OCI-M1 (cell line): ENCODE measurements at places on chromosomes 5 and 9.

DNA sequence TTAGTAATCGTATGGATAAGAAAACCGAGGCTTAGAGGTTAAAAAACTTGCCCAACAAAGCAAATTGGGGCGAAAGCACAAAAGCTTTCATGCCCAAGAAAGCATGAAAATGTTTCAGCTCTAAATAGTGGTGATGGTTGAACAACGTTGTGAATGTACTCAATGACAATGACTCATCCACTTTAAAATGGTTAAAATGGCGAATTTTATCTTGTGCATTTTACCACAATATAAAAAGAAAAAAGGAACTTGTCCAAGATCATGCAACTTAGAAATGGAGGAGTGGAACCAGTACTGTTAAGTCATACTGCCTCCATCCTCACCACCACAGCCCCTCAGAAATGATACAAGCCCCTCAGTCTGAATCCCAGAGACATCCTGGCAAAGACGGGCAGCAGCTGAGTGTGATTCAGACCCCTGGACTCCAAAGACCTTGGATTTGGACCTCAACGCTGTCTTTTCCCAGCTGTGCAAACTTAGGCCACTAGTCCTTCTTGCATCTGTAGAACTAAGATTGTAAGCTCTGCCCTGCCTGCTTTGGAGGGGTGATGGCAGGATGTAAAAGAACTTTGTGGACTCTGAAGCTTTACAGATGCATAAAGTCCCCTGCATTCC lies 158.4 kb downstream of the GABBR2 start:
- DNase-seq = peak; percentile 74

DNA sequence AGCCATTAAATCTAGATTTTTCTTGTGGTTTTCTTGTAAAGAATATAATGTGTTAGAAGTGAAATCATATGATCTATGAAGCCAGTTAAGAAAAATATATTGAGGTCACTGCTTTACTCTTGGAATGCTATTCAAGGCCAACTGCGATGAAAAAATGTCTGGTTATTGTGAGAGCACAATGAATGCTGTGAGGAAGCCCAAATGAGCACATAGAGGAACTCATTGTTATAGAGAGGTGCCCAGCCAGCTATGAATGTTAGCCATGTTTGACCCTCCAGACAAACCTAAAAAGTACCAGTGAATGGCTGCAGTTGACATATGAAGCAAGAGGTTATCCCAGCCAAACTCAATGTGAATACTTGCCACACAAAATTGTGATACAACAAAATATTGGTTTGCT lies 359.8 kb upstream of the FAM174A start:
- DNase-seq = no peak

DNA sequence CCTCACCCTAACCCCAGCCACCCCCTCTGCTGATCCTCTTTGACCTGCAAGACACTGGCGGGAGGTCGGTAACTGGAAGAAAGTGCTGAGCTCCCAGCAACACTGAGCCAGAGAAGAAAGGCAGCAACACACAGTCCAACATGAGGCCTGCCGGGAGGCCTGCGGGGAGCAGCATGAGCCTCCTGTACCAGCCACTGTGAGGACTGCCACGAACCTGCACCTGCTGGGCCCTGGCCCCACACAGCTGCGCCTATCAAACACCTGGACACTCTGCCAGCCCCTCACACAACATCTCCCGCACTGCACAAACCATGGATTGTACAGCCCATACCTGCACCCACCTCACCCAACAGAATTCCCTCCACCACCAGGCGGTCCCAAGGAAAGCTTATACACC lies 18.3 kb downstream of the CAMK2A start:
- DNase-seq = no peak

GRCh38 chr5:86885489-86886230 lies 267.9 kb downstream of the COX7C start:
- DNase-seq = peak; percentile 26

DNA sequence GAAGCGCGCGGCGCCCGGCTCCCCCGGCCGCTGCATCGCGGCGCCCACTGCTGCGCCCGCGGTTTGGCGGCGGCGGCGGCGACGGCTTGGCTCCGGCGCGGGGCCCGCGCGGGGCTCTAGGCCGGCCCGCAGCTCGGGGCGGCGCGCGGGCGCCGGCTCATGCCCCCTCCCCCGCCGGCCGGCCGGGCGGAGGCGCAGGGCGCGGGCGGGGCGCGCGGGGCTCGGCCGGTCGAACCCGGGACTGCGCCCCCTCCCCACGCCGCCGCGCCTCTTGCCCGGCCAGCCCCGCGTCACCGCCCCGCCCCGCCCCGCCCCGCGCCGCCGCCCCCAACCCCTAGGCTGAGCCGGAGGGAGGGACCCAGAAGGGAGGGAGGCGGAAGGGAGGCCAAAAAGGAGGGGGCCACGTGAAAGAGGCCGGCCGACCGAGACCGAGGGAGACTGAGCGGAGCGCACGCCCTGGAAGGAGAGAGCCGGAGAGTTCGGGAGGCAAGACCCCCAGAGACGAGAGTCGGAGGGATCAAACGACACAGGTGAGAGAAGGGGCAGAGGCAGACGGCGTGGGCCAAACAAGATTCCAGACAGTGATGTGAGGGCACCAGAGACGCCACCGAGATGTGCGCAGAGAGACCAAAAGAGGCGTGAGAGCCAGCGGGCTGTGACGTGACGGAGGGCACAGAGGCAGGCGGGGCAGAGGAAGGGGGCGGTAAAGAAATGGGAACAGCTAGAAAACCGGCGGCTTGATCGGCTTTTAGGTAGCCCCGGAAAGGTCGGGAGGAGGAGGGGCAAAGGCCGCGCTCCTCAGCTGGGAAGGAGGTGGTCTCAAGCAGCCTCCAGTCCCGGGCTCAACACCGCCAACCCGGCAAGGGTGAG lies at the start of gene BARX1:
Gene BARX1 (minus strand): TSS at position 245 of the 870 bp plus-strand sequence. CDS start 209 bp downstream, at position 36.
- DNase-seq = no peak

- no peak for DNase-seq
Observed at GRCh38 chr9:37511016-37512010, 25.6 kb downstream of the POLR1E start.

DNA sequence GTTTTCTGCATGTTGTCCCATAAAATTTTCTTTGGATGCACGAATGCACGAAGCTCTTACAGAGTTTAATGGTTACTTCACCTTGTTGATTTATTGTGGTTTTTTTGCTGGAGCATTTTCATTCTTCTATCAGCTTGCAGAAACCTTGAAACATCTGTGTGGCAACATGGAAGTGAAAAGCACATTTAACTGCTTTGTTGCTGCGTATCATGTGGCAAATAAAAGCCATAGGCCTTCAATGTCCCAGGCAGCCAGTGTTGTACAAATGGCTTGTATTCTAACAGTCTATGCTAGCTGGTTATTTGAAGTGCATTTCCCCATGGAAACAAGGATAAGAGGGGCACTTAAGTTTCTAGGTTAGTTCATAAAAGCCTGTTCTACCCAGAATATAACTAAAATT lies 42.5 kb upstream of the RASGRF2 start:
- DNase-seq = no peak

- peak; percentile 70 for DNase-seq
Observed at GRCh38 chr9:129482521-129483414, 138.1 kb downstream of the C9orf50 start.

- DNase-seq = no peak
Observed at GRCh38 chr9:104091708-104092107, 2.4 kb upstream of the SMC2 start.

GRCh38 chr5:99019812-99020697 lies 91.2 kb upstream of the CHD1 start:
- peak; percentile 67 for DNase-seq

GRCh38 chr9:121107029-121107428 lies 32.3 kb downstream of the CNTRL start:
- peak; percentile 41 for DNase-seq

DNA sequence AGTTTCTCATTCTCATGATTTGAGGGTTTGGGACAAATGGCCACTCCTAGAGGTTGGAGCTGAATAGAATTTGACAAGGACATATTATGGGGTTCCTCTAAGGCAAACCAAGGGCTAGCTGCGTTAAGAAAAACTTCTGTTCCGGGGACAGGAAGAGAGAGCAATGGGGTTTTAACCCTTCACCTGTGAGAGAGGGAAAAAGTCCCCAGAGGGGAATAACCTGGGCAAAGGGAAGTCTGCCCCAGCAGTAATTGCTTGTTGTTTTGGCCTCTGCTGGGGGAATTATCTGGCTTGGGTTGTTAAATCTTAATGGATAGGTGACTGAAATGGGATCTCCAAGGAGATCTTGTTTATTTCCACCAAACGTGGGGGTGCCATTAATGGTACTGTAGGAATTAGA lies 110.1 kb upstream of the MOCS2 start:
- no peak for DNase-seq

- DNase-seq = no peak
Observed at GRCh38 chr5:67435032-67435431, 238.4 kb upstream of the CD180 start.

GRCh38 chr5:66653325-66653724 lies 57.1 kb downstream of the MAST4 start:
- peak; percentile 50 for DNase-seq

DNA sequence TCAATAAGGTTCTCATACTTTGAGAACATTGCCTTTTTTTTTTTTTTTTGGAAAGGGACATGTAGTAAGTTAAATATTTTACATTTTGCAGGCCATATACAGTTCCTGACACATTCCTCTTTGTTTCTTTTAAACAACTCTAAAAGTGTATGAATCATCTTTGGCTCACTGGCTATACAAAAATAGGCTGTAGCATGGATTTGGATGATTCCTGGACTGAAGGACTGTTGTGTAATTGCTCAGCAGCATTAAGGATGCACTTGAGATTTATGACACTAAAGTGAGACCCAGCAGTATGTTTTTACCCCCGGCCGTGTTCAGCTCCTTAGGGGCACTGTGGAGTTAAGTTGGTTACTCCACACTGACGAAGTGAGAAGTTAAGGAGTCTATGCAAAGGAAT lies 41.3 kb downstream of the VPS13A start:
- no peak for DNase-seq

DNA sequence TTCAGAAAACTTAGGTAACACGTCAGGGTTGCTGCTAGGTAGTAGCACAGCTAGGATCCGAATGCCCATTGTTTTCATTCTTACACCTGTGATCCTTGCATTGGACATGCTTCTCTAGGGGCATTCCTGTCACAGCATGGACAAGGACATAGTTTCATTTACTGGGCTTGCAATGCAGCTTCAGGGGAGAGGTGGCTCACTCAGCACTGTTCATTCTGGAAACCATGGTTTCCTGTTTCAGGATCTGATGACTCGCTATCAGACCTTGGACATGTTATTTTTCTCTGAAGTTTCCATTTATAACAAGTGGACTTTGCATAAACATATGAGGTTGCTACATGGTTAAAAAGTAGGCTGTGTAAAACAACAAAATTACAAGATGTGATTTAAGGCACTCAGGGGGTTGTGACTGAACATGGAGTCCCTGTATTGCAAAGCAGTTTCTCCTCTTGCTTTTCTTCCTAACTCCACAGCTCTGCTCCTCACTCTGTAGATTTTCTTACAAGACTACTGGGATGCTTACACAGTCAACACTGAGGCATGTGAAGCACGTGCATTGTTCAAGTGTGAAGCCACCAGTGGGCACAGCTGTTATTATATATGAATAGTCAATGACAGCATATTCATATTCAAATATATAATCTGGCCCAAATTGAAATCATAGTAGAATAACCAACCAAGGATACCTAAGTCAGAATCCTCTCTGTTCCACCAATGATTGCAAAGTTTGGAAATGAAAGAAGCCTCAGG lies 66.1 kb upstream of the STK32A start:
- DNase-seq = no peak

- peak; percentile 52 for DNase-seq
Observed at GRCh38 chr5:87109746-87110145, 157.9 kb upstream of the RASA1 start.

- DNase-seq = no peak
Observed at GRCh38 chr5:75463726-75464125, 47.7 kb downstream of the CERT1 start.

- no peak for DNase-seq
Observed at GRCh38 chr5:110784901-110785300, 46.1 kb downstream of the SLC25A46 start.

GRCh38 chr9:113793558-113793957 lies 82.6 kb upstream of the ZNF618 start:
- no peak for DNase-seq

DNA sequence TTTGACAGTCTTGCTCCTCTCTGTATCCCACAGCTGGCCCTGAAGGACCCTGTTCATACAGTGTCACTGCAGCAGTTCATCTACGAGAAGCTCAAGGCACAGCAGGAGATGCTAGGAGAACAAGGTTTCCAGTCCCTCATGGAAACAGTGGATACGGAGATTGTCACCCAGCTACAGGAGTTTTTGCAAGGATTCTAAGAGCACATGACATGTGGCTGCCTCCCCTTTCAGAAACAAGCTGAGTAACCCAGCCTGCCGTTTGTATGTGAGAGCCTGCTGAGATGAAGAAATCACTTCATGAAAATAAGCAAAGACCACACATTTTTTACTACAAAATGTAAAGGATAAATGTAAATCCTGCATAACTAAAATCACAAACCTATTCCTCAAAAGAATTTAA lies 48.5 kb downstream of the LRRC70 start:
- DNase-seq = no peak

GRCh38 chr9:122264360-122265148 lies at the start of the genes MRRF and RBM18:
Gene MRRF (plus strand): TSS chr9:122264882. CDS start chr9:122270892, 6,010 bp downstream.
Gene RBM18 (minus strand): TSS chr9:122264840. CDS start chr9:122261492, 3,348 bp downstream.
- DNase-seq = peak; percentile 94

DNA sequence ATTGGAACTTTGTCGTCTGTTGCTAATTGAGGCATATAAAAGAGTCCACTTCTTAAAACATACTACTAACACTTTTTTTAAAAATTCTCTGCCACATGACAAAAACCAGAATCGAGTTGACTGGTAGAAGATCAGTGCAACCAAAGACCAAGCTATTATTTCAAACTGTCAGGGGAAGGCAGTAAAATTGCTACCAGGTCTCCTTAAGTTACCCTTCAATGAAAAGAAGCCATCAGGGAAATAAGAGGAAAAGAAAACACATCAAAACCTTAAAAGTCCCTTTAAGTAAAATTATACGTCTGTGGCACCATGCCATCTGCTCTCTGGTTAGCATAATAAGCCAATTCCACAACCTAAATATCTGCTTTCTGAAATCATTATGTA lies 9.6 kb downstream of the ZNF608 start:
- no peak for DNase-seq

DNA sequence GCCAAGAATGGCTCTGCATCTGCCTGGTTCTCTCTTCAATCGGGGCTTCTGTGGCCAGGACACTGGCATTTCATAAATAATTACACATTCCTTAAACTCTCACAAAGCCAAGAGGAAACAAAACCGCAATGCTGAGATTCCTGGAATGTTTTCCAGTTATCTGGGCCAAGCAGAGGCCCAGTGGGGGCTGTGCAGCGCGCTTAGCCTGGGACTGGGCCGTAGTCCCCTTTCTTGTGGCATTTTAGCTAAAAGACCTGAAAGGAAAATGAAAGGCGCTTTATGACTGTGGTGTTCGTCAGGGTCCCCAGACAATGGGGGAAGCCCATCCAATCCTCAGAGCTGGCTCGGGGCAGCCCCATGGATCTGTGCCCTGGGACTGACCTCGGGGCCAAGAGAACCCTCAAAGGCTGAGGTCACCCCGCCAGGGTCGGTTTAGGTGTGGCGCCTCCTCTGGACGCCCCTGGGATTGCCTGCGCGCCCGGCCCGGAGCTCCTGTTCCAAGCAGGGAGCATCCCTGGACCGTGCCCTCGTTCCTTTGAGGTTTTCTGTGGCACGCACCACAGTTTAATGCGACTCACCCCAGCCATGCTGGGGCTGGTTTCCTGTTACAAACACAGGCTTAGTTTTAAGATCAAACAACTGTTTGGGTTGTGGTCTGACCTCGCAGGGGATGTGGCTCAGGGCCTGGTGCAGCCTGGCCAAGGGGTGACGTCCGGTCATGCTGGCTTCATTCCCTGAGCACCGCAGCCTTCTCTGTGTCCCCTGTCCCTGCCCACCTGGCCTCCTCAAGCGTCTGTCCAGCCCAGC lies 51.5 kb upstream of the NKD2 start:
- DNase-seq = peak; percentile 80
